Activated CD4-positive, alpha-beta T cell treated with anti-CD3 and anti-CD28 coated beads, Interleukin-2, amount 50 U/mL, for 1 hour (primary cell): ENCODE measurements at places on chromosomes 1 and 21.
A peak's percentile ranks its signal among the peaks of the same experiment; 100 is the strongest.

GRCh38 chr1:240508950-240509349, 103.0 kb downstream of the GREM2 start:
- DNase-seq = no peak

GRCh38 chr1:208108213-208108608, 136.0 kb downstream of the PLXNA2 start:
- DNase-seq = no peak

- DNase-seq = no peak
Measured at GRCh38 chr1:205317311-205317917, 4.1 kb downstream of the NUAK2 start.

DNA sequence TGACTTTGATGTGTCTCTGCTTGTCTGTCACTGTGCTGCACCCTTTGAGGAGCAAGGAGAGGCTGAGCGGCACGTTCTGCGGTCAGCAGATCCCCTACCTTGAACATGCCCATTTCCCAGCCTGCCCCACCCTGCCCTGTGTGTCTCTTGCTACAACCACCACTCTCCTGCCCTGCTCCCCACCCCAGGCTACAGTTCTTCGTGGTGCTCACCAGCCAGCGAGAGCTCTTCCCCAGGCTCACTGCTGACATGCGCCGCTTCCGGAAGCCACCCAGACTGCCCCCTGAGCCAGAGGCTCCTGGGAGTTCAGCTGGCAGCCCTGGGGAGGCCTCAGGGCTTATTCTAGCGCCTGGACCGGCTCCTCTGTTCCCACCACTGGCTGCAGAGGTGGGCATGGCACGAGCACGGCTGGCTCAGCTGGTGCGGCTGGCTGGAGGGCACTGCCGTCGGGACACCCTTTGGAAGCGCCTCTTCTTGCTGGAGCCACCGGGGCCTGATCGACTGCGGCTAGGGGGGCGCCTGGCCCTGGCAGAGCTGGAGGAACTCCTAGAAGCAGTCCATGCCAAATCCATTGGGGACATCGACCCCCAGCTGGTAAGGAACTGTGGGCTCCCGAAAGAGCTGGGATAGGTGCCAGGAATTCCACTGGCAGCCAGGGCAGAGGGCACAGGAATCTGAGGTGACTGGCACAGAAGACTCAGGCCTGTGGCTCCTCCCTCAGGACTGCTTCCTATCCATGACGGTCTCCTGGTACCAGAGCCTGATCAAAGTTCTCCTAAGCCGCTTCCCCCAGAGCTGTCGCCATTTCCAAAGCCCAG, 5.6 kb downstream of the HYI start:
- DNase-seq = no peak

- no peak for DNase-seq
Measured at GRCh38 chr1:33433509-33434362, 2.8 kb upstream of the PHC2 start.

GRCh38 chr1:182770232-182770631, 19.3 kb upstream of the NPL start:
- no peak for DNase-seq

DNA sequence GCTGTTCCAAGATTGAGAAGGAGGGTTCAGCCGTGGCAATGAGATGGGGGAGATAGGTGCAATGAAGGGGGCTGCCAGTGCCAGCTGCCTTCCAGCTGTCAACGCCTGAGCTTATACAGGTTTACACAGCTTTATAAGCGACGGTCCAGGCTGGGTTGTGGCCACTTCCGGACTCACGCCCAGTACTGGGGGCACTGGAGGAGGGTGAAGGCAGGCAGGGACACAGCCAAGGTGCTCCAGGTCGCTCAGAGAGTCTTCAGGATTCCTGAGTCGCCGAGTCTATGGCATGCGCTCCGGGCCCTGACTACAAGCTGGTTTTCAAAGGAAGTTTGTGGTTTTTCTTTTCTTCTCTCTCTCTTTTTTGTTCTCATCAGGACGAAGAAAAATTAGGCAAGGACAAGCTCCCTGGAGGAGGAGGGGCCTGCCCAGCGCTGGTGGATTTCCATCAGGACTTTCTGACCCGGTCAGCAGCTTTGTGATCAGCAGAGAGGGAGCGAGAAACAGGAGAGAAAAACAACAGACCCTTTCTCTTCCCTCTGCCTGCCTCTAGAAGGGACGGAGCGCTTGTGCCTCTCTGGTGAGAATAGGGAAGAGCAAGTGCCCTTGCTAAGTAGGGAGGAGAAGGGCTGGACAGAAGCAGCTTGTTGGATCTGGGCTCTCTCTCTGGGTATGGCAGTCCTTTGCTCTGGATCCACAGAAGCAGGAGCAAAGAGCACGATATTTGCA, at the start of gene MINDY1:
Gene MINDY1, minus strand, starts transcription at position 576 of the 726 bp plus-strand sequence. CDS start 4,285 bp downstream, outside the sequence.
- DNase-seq = peak; percentile 13

- DNase-seq = no peak
Measured at GRCh38 chr1:235552146-235552716, 48.0 kb upstream of the B3GALNT2 start.

DNA sequence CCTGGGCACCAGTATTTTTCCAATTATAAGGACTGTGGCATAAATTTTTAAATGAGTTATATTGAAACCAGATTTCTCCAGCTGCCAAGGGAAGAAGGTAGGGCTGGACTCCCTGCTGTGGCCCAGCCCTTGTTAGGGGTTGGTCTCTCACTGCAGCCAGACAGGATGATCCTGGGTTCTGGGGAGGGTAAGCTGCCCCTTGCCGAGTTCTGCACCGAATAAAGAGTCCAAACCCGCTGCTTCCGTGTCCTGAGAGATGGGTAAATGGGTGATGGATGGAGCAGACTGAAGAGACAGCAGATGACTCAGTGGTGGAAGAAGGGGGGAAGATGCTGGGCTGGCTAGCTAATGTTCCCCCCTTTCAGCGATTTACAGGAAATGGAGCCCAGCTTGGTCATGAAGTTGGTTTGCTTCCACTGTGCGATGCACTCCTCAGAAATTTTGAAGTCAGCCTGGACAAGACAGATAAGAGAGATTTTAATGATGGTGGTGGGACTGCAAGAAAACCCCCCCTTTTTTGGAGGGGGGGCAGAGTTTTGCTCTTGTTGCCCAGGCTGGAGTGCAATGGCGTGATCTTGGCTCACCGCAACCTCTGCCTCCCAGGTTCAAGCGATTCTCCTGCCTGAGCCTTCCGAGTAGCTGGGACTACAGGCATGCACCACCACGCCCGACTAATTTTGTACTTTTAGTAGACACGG, 41.4 kb downstream of the YARS1 start:
- DNase-seq = no peak

- DNase-seq = no peak
Measured at GRCh38 chr1:28506907-28507246, 1.0 kb downstream of the RCC1 start.

DNA sequence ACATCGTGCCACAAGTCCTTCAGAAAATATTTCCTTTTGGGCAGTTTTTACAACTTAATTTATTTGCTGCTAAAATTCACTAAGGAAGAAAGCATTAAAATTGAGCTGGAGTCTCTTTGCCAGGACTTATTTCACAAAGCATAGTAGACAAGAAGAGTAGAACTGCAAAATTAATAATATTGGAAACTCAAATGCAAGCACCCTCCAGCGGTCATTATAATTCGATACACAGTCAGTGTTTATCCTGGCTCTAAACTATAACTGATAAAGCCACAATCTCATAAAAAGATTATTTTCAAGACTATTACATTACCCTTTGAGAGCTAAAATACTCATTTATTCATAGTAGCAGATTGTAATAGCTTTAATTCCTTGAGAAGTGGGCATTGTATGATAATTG, 655.4 kb downstream of the RWDD3 start:
- no peak for DNase-seq

GRCh38 chr21:45805321-45805720, 161.8 kb downstream of the PCBP3 start:
- no peak for DNase-seq

- peak; percentile 30 for DNase-seq
Measured at GRCh38 chr1:32984455-32985171, 20.0 kb upstream of the RNF19B start.

DNA sequence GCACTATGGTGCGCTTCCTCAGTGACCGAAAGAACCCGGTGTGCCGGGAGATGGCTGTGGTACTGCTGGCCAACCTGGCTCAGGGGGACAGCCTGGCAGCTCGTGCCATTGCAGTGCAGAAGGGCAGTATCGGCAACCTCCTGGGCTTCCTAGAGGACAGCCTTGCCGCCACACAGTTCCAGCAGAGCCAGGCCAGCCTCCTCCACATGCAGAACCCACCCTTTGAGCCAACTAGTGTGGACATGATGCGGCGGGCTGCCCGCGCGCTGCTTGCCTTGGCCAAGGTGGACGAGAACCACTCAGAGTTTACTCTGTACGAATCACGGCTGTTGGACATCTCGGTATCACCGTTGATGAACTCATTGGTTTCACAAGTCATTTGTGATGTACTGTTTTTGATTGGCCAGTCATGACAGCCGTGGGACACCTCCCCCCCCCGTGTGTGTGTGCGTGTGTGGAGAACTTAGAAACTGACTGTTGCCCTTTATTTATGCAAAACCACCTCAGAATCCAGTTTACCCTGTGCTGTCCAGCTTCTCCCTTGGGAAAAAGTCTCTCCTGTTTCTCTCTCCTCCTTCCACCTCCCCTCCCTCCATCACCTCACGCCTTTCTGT, 7.3 kb upstream of the PIGV start:
- no peak for DNase-seq

DNA sequence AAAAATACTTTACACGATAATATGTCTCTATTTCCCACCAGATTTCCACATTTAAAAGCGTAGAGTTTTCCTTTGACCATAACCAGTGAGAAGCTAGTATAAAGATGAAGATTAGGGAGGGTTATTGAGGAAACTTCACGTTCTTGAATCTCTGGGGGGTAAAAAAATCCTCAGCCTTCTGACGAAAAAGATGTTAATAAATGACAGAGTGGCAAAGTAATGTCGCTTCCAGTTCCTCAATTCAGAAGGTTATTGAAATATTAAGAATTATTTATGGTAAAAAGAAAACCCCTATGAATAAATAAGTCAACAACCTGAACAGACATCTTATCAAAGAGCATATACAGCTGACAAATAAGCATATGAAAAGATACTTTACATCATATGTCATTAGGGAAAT, 241.0 kb downstream of the GPATCH2 start:
- no peak for DNase-seq

DNA sequence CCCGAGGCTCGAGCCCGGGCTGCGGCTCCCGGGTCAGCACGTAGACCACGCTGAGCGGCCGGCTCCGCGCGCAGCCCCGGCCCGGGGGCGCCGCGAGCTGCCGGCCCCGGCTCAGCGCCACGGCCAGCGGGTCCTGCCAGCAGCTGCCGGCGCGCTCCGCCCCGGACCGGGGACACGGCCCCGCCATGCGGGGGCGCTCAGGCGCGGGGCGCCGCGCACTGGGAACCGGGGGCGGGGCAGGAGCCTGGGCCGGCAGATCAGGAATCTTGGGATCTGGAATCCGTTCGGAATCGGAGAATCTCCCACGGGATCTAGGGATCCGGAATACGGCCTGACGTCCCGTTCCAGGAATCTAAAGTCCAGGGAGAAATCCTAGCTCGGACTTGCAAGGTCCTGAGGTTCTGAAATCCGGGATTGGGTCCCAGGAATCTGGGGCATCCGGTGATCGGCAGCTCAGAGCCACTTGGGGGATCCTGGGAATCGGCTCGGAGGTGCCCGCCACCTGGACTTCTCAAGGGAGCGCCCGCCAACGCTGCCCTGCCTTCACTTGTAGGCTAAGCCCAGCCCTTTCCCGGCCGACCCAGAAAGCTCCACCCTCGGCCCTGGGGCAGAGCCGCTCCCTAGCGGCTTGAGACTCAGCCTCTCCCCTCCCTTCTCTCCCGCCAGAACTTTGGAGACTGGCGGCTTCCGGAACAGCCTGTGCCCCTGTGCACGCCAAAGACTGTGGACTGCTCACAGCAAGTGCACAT, at the start of gene MAP3K6:
Gene MAP3K6, minus strand, starts transcription at position 551 of the 749 bp plus-strand sequence. Its CDS starts 364 bp downstream, at position 187.
- DNase-seq = peak; percentile 17

GRCh38 chr1:204370176-204370575, 10.4 kb upstream of the PLEKHA6 start:
- DNase-seq = no peak

- no peak for DNase-seq
Measured at GRCh38 chr1:160733898-160734297, 5.1 kb upstream of the SLAMF7 start.

GRCh38 chr1:66445492-66446181, 88.3 kb upstream of the SGIP1 start:
- peak; percentile 44 for DNase-seq

DNA sequence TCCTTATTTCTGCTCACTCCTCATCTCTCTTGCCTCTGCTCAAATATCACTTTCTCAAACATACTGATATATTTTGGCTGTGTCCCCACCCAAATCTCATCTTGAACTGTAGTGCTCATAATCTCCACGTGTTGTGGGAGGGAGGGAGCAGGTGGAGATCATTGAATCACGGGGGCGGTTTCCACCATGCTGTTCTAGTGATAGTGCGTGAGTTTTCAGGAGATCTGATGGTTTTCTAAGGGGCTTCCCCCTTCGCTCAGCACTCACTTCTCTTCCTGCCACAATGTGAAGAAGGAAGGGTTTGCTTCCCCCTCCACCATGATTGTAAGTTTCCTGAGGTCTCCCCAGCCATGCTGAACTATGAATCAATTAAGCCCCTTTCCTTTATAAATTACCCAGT, 26.6 kb downstream of the ZBTB8OS start:
- DNase-seq = no peak

- DNase-seq = no peak
Measured at GRCh38 chr1:16129921-16130543, 25.8 kb downstream of the EPHA2 start.
